ENCODE measurements at places on chromosomes 2 and 18.

DNA sequence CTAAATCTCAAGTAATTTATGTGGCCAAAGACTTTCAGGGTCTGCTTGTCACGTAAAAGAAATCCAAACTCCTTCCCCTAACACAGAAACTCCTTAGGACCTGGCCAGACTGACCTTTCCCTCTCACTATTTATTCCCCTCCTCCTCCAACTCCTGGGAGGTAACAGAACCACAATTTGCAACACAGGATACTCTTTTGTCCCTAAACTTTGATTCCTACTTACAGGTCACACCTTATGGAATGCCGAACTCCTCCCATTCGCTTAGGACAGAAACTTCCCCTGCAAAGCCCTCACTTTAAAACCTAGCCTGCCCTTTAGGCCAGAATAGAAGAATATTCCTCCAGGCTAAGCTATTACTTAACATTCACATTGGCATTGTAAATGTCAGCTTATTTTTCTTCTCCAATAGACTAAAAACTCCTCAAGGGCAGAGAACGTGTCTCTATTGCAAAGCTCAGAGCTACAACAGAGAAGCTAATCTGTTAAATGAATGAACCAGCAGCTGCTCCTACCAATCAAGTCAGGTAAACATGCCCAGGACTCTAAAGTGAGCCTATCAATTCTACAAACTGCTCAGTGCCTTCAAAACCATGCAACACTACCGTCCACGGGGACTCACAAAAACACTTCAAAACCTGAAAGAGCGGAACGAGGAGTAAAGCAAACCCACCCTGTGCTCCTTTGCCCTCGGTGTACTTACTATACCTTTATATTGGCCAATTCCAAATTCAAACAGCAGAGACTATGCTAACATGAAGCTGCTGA, 6.1 kb downstream of the INO80D start:
- DNase-seq: no peak

- DNase-seq: no peak
These were observed 54.0 kb downstream of the EPAS1 start for GRCh38 chr2:46351098-46351749.

- DNase-seq: no peak
These were observed 214.2 kb downstream of the PTGR3 start for GRCh38 chr18:74994502-74995418.

- DNase-seq: no peak
These were observed 149.8 kb downstream of the FAM210A start for GRCh38 chr18:13576598-13576997.
